Head of caudate nucleus (tissue), 42 donors: ENCODE measurements at places on chromosomes 6 and 20.

GRCh38 chr6:35014341-35014740, 125.3 kb downstream of the ANKS1A start:
- peak; percentile 65 for DNase-seq

- DNase-seq = no peak
Measured at GRCh38 chr6:112225691-112226090, 28.7 kb downstream of the LAMA4 start.

- no peak for DNase-seq
Measured at GRCh38 chr6:16400248-16400760, 161.9 kb downstream of the GMPR start.

- no peak for DNase-seq
Measured at GRCh38 chr6:69022993-69023392, 387.9 kb downstream of the ADGRB3 start.

GRCh38 chr20:60512443-60512842, 554.2 kb downstream of the CDH26 start:
- DNase-seq = peak; percentile 52

- DNase-seq = no peak
Measured at GRCh38 chr20:10902576-10903282, 228.9 kb upstream of the JAG1 start.

- DNase-seq = no peak
Measured at GRCh38 chr6:7229376-7230326, 83.3 kb downstream of the SSR1 start.

- no peak for DNase-seq
Measured at GRCh38 chr20:24682496-24682985, 213.1 kb downstream of the SYNDIG1 start.

- DNase-seq = peak; percentile 31
Measured at GRCh38 chr6:29926413-29927274, 15.7 kb upstream of the HLA-A start.
